GM12865 (cell line): ENCODE measurements at places on chromosomes 12 and 14.

DNA sequence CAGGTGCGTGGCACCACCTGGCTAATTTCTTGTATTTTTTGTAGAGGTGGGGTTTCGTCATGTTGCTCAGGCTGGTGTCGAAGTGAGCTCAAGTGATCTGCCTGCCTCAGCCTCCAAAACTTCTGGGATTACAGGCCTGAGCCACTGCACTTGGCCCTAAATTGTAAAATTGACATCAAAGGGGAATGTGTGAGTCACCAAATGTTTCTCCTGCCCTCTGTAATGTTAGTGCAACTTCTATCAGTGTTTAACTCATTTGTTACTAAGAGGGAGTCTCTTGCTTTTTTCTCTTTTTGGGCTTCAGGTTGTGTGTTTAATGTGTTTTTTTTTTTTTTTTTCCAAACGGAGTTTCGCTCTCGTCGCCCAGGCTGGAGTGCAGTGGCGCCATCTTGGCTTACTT is 2.3 kb downstream of the TULP3 start:
- no peak for DNase-seq

GRCh38 chr12:109461846-109462756 is 15.0 kb downstream of the KCTD10 start:
- DNase-seq: no peak

- peak; percentile 24 for DNase-seq
Measured at GRCh38 chr12:88433997-88434703, 146.1 kb downstream of the KITLG start.

DNA sequence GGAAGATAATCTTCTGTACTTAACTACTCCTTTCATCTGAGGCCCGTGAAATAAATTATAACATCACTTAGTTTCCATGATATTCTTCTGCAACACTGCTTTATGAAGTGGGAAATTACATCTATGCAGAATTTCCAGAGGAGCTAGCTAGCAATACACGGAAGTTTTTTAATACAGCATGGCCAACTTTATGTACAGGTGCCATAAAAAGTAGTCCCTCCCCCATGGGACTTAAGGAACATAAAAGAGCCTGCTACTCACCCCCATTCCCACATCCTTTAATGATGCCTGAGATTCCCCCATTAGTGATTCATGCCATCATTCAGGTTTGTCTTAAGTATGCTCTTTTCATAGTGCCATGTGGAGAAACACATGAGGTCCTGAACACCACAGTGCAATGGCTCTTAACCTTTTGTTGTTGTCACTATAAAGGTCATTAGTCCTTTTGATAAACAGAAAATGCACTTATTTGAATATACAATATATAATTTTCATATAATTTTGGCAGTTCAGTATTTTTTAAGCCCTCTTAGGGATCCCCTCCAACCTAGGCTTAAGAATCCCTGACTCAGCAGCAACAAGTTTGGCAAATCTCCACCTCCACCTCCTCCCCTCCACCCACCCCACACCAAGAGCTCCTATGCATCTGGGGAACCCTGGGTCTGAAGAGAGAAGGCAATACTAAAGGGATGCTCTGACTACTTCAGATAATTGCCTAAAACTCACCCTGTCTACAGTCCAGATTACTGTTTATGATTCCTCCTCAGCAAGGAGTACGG is 37.3 kb downstream of the DCAF5 start:
- DNase-seq: no peak

- no peak for DNase-seq
Measured at GRCh38 chr12:68115281-68115680, 44.3 kb downstream of the IFNG start.

- peak; percentile 93 for DNase-seq
Measured at GRCh38 chr14:73762375-73762822, 48.2 kb upstream of the PNMA1 start.

DNA sequence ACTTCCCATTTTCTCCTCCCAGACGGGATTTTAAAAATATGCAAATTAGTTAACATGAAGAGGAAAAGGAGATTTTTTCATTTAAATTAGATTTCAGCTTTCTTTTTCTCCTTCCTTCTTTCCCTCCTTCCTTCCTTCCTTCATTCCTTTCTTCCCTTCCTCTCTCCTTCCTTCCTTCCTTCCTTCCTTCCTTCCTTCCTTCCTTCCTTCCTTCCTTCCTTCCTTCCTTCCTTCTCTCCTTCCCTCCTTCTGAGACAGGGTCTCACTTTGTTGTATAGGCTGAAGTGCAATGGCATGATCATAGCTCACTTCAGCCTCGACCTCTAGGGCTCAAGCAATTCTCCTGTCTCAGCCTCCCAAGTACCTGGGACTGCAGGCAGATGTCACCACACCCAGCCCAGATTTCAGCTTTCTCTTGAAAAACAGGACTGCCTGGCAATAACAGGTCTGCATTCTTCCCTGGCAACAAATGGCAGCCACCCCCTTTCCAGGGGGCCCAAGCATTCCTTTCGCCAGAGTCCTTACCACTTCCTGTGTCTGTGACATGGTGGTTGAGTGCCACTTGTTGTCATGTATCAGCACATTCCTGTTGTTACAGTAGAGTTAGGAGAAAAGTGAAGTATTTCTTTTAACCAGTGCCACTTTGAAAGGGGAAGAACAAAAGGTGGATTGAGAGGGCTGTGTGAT is 119.1 kb downstream of the PTPN11 start:
- DNase-seq: no peak

DNA sequence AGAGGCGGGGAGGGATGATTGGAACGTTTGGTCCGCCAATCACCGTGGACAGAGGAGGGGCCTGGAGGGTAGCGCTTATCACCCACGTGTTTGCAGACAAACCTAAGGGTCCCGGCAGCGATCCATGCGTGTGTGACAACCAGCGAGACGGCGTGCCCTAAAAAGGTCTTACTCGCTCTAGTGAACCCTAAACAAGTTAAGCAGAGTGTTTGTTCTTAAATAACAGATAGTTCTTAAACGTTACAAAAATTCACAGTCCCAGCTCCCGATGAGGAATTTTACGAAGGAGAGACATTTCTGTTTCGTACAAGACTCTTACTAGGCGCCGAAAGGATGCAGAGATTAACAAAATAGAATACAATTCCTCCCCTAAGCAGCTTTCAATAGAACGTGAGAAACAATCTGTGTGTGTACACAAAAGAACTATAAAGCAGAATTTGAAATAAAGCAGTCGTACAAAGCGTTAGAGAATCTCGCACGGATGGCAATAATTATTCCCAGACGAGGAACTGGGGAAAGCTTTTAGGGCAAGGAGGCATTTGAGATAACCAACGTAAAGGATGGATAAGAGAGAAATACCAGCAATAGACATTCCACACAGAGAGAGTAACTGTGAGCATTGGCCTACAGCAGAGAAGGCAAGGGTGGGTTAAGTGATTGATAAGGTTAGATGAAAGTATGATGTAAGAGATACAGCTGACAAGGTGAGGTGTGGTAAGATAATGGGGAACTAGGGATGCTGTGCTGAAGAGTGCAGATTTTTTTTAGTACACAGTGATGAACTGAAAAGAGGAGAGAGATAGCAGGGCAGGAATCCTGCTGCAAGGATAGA is 831 bp upstream of the RPS6KA5 start:
- no peak for DNase-seq

- DNase-seq: no peak
Measured at GRCh38 chr14:42140831-42141279, 534.2 kb downstream of the LRFN5 start.

GRCh38 chr14:103818422-103818821 is 29.0 kb downstream of the PPP1R13B start:
- DNase-seq: no peak

GRCh38 chr12:88684170-88684569 is 103.9 kb upstream of the KITLG start:
- DNase-seq: no peak

DNA sequence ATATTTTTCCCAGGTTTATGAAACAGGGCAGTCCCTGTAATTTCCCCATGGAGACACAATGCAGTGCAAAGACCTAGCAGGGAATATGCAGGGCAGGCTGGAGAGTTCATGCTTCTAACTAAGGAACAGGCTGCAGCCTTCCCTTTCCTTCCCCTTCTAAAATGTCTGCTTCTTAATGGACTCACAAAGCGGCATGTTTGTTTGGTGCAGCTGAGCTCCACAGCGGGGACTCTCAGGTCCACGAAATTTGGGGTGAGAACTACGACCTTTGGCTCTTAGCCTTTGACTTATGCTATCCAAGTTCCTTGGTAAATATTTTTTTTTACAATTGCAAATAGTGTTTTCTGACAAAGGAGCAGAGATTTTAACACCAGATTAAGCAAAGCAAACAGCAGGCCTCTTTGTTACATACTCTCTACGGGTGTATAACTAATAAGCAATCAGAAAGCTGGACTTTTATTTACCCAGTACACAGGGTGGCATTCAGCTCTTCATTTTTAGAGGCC is 323.6 kb downstream of the ZFP36L1 start:
- no peak for DNase-seq

- no peak for DNase-seq
Measured at GRCh38 chr12:125386652-125387051, 321.4 kb downstream of the AACS start.

GRCh38 chr12:121533394-121534090 is 47.3 kb downstream of the KDM2B start:
- DNase-seq: no peak

GRCh38 chr12:121017966-121018491 is 1.7 kb upstream of the C12orf43 start:
- DNase-seq: no peak

- DNase-seq: no peak
Measured at GRCh38 chr14:71193663-71194062, 286.4 kb downstream of the PCNX1 start.

GRCh38 chr14:86654558-86655184 is 1124.7 kb downstream of the FLRT2 start:
- peak; percentile 21 for DNase-seq

DNA sequence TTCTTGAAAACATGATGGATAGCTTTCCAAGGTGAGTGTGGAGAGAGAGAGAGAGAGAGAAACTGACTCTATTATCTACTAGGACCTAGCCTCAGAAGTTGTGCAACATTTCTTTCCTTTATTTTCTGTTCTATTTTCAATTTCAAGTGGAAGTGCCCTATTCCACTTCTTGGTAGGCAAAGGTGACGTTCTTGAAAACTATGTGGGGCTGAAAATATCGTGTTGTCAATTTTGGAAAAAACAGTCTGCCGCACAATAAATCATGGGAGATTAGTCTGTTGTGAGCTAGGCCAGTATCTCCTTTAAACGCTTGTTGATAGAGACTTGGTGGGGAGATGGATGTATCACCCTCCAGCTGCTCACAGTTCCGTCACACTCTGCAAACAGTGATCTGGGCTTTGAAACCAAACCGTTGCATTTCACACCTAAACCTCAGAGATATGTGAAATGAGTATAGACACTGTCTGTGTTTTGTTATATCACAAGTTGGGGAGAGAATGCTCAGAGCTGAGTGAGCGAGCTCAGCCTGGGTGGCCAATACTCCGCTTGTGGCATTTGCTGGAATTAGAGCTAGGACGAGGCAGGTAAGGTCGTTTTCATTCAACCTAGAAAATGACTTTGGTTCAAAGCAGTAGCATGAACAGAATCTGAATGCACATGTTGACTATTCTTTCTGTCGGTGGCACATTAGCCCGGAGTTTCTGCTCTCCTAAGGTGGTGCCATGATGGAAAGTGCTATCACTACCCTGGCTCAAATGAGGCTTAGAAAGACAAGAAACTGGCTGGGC is 75.1 kb upstream of the ST8SIA1 start:
- peak; percentile 88 for DNase-seq

GRCh38 chr12:100554608-100555077 is 18.8 kb upstream of the GAS2L3 start:
- peak; percentile 44 for DNase-seq

GRCh38 chr12:22899184-22899583 is 274.2 kb downstream of the ETNK1 start:
- no peak for DNase-seq

GRCh38 chr14:47536341-47536740 is 139.1 kb downstream of the MDGA2 start:
- no peak for DNase-seq

- peak; percentile 96 for DNase-seq
Measured at GRCh38 chr14:91315844-91316267, 71.4 kb upstream of the GPR68 start.

GRCh38 chr14:34628681-34629135 is 1.2 kb downstream of the SNX6 start:
- DNase-seq: no peak

DNA sequence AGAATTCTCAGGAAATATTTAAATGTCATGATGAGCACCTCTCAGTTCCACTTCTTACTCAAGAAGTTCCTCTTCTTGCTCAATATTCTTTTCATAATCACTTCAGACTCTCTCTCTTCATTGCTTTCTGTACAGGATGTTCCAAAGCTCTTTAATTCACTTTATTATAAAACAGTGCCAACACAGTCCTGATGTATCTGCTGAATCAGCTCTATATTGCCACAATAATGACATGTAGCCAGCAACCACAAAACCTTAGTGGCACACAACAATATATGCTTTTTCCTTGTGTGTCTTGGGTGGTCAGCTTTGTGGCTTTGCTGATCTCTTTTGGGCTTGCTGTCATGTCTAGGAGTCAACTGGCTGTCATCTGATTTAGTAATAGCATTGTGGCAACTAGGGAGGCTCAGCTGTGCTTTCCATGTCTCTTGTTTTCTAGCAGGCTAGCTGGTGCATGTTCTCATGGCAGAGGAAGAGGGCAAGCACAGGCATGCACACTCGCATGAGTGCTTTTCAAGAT is 52.8 kb upstream of the SLC2A13 start:
- peak; percentile 29 for DNase-seq

GRCh38 chr12:83082690-83083276 is 396.1 kb downstream of the TMTC2 start:
- DNase-seq: no peak

DNA sequence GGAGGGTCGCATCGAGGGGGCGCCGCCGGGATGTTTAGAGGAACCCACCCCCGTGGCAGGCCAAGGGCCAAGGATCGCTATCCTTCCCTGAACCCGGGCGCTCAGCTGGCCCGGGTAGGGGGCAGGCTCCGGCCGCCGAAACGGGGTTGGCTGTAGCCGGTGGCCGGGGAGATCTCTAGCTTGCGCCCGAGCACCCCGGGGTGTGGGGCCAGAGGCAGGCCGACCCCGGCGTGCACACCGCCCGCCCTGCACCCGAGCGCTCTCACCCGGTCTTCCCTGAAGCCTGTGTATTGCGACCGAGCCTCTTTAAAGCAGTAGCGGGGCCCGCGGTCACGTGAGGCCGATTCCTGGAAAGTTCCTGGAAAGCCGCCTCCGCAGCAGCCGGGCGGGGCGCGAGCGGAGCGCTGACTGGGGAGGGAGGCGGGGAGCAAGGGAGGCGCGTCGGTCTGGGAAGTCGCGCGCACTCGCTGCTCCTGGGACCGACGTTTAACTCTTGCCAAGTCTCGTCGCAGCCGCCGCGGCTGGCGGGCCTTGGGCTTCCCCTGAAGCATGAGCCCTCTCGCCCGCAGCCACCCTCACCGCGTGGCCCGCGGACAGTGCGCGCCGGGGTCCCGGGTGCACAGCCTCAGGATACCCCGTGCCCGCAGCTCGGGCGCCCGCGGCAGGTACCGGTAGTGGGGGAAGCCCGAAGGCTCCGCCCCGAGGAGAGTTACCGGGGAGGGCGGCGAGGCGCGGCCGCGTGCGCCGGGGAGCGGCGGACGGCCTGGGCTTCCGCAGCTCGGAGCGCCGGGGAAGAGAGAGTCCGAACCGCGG is 1.7 kb upstream of the SOCS2 start:
- DNase-seq: peak; percentile 91
